ENCODE measurements at places on chromosomes 6 and 20.

DNA sequence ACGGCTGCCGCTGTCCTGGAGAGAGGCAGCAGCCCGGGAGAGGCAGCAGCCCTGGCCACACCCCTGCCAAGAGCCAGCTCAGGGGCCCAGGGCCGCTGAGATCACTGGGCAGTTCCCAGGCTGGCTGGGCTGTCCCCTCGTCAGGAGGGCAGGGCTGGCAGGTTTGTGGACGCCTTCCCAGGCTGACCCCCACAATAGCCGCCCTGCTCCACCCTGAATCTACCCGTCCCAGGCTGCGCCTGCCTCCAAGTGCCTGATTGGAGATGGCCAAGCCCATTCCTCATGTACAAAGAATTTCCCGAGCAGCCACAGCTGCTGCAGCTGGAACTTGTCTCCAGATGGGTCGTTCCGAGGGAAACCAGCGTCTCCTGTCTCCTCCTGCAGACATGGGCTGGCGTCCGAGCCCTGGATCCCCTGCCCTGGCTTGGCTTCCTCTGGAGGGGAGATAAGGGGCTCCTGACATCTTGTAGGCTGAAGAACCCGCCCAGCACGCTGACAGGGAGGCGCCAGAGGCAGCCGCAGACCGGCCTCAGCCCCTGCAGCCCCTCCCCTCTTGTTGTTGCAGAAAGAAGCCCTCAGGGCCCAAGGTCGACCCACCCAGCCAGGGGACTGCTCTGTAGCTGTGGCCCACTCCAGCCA lies 9.4 kb upstream of the GATA5 start:
- DNase-seq, result peak; percentile 98

DNA sequence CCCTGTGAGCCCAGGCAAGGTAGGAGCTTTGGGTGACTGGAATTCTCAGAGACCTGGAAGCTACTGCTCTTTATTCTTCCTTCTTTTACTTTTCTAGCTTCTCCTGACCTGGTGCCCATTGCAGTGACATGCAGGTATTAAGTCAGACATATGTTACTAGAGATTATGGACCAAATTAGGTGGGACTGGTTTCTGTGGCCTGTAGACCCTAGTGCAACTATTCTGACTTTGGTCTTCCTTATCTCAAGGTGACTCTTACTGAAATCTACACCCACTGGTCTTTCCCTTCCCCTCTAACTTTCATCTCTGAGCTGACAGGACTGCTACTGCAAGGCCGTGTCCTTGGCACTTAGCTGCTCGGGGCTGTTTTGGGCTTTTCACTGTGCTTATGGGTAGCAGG lies 24.4 kb upstream of the TMEM217 start:
- no peak for DNase-seq

DNA sequence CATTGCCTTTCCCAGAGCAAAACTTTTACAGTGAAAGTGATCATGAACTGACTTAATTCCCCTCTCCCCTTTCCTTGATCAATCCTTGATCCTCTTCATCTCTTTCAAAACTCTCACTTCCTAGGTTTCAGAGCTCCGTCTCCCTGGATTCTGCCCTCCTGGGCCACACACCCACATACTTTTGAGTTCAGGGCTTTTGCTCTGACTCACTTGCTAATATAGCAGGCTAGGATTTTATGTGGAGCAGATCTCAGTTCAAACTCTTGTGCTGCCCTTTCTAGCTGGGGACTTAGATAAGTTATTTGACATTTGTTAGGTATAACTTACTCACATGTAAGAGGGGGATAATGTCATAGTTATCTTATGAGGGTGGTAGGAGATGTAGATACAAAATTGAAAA lies 109.1 kb upstream of the MLIP start:
- DNase-seq, result peak; percentile 59

DNA sequence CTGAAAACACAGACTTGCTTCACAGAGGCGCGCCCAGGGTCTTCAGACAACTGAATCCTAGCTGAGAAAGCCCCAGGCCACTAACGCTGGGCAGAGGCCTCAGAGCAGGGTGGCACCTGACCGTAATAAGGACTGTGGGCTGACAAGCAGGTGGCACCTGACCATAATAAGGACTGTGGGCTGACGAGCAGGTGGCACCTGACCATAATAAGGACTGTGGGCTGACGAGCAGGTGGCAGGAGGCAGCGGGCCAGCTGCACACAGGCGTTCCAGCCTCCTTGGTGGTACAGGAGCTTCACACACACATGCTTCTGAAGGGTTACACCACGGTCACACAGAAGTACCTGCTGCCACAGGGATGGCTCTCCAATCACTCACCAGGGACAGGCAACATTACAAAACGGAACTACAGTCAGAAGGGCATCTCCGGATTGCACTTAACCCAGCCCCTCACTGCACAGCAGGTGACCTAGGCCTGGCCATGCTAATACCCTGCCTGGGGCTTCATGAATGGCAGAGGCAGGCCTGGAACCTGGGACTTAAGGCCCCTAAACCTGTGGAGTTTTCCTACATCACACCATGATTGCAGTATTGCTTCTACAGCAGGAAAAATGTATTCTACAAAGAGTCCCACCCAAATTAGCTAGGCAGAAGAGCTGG lies 50.8 kb downstream of the PSMG4 start:
- no peak for DNase-seq

DNA sequence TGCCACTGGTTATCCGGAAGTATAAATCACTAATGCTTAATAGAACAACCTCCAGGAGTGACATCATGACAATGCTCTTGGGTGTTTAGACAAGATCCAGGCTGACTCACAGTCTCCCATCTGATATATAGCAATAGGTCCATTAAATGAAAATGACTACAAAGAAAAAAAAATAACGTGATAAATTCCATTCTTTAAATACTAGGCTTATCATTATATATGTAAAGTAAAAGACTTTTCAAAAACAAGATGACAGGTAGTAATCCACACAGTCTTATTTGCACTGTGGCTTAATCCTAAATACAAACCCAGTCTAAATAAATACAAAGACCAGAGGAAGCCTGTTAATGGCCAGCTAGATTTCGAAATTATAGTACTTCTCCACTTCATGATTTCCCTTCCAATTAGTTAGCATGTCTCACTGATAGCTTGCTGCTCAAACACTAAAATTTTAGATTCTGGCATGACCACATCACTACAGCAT lies 149.1 kb upstream of the BEND3 start:
- DNase-seq, result peak; percentile 34

DNA sequence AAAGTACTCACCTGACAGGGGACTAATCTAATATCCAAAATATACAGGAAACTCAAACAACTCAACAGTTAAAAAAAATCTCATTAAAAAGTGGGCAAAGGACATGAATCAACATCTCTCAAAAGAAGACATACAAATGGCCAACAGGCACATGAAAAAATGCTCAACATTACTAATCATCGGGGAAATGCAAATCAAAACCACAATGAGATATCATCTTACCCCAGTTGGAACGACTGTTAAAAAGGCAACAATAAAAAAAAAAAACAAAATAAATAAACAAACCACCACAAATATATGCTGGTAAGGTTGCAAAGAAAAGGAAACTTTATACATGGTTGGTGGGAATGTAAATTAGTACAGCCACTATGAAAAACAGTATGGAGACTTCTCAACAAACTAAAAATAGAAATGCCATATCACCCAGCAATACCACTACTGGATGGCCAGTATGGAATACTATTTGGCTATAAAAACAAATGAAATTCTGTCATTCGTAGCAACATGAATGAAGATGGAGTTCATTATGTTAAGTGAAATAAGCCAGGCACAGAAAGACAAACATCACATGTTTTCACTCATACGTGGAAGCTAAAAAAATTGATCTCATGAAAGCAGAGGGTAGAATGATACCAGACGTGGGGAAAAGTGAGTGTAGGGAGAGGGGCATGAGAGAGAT lies 6.6 kb downstream of the SIRPB2 start:
- no peak for DNase-seq

DNA sequence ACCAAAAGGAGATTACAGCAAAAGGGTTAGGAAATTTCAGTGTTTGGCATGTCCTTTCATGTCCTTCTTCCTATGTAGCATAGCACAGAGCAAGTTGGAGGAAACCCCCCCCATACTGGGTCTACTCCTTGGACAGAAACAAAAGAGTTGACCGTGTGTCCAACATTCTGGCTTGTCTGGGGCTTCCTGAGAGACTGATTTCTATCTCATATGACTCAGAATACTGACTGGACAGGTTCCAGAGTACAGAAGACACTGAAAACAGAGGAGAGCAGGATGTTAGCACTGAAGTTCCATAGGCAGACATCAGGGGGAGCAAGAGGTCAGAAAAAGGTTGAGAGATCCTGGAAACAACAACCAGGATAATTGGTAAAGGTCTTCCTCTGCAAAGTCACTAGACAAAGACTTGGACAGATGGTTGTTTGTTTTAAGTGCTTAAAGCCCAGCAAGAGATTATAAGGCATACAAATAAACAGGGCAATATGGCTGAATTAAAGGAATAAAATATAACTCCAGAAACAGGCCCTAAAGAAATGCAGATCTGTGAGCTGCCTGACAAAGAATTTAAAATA lies 48.4 kb downstream of the USP49 start:
- peak; percentile 88 for DNase-seq

DNA sequence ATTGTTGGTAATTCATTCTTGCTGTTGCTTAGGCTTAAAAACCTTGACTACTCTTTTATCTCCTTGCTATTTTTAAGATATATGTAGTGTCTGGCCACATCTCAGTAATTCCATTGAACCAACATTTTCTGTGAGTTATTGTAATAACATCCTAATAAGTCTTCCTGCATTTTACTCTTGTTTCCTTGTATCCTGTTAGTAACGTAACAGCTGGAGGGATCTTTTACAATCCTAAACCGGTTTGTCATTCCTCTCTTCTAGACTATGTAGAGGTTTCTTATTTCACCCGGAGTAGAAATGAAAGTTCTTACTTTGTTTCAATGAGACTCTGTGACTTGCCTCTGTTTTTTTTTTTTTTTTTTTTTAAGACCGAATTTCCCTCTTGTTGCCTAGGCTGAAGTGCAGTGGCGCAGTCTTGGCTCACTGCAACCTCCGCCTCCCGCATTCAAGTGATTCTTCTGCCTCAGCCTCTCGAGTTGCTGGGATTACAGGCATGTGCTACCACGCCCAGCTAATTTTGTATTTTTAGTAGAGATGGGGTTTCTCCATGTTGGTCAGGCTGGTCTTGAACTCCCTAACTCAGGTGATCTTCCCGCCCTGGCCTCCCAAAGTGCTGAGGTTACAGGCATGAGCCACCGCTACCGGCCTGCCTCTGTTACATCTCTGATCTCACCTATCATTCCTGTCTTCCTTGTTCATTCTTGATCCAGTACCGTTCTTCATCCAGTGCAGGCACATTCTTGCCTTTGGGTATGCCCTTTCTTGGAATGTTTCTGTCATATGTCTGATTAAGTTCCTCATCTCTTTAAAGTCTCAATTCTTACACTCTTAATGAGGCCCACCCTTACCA lies 44.7 kb downstream of the NCOA3 start:
- DNase-seq, result peak; percentile 27

GRCh38 chr6:169660751-169661390 lies 41.0 kb downstream of the WDR27 start:
- no peak for DNase-seq

- no peak for DNase-seq
Measured at GRCh38 chr20:45358282-45359068, 4.5 kb upstream of the SYS1 start.

GRCh38 chr6:33761922-33762629 lies 15.4 kb upstream of the IP6K3 start:
- DNase-seq, result no peak

DNA sequence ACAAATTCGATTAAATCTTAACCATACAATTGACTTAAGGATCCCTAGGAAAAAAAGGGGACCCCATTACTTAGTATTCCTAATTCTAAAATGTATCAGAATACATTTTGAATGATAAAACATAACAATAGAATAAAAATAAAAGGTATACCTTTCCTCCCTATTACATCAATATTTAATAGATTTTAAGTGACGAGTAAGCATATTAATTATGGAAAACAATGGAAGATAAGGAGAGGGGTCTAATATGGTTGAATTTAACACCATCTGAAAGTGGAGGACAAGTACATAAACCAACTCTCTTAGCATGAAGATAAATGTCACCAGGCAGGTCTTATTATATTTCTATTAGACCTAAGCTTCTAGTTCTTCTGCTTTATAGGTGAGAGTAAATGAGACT lies 232.1 kb downstream of the HAO1 start:
- no peak for DNase-seq

DNA sequence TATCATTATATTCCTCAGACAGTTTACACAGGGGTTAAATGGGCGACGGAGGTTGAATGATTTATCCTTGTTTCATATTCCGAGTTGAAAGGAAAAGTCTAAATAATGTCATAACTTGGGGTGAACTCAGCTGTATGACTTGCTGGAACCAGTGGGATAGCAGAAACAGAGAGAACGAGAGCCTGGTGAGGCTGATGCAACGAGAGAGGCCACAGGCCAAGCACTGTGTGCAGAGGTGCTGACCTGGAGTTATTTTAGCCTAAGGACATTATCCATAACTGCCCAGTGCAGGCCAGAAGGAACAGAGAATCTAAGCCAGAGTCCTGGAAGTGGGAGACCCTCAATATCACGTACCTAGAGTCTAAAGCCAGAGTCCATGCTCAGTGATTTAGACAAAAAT lies 394.9 kb downstream of the MAFB start:
- no peak for DNase-seq

GRCh38 chr20:49685809-49686208 lies 27.9 kb downstream of the B4GALT5 start:
- DNase-seq, result peak; percentile 85

DNA sequence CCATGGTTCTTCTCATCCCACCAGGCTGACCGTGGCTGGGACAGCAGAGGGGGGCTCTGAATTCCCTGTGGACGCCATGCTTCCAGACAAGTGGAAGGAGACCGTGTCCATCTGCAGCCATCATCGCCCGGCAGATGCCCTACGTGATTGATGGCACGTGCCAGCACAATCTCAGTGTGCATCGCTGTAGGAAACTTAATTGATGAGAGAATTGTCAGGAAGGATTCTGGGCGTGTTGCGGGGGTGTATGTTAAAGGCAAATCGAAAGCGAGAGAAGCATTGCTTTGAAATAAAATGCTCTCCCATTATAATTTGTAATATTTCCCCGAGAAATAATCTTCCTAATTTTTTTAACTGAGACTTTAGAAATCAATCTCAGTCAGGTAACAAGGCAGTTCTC lies 185.5 kb upstream of the CDH4 start:
- no peak for DNase-seq

DNA sequence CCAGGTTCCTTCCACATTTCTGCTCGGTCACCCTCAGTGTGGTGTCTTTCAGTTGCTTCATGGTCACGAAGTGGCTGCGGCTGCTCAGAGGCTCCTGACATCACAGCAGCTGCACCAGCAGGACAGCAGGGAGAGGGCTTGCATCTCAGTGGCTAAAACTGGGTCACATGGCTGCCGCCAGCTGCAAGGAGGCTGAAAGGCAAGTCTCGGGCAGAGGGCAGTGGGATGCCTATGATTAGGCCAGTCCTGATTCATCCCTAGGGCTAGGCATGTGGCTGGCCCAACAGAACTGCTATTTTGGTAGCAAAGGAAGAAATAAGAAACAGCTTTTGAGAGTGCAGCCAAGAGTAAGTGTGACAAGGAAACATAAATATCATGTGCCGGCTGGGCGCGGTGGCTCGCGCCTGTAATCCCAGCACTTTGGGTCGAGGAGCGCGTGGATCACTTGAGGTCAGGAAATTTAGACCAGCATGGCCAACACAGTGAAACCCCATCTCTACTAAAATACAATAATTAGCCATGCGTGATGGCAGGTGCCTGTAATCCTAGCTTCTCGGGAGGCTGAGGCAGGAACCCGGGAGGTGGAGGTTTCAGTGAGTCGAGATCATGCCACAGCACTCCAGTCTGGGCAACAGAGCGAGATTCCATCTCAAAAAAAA lies 46.6 kb downstream of the RBM38 start:
- no peak for DNase-seq
